ENCODE measurements at places on chromosomes 5 and 9. TPM values are rescaled to one million over a fixed set of nuclear protein-coding genes. Genes with fewer than 3 reads are reported as not detected.

The ADAMTS6 gene
- 0.86 TPM for total RNA-seq

The SFXN1 gene
- 350 TPM for total RNA-seq

DNA sequence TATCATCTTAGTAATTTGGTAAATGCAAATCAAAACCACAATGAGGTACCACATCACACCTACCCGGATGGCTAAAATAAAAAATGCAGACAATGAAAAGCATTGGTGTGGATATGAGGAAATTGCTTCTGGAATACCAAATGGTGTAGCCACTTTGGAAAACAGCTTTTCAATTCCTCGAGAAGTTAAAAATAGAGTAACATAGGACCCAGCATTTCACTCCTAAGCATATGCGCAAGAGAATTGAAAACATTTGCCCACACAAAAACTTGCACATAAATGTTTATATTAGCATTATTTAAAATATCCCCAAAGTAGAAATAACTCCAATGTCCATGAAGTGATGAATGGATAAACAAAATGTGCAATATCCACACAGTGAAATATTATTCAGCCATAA, 608.7 kb downstream of the ISL1 start:
- no peak for DNase-seq
- H3K27ac ChIP-seq, result no peak overlapping the region
- H3K4me1 ChIP-seq, result no peaks in the 10 kb centered on the region
- H3K4me3 ChIP-seq, result no peak overlapping the region
- no peaks in the 10 kb centered on the region for H3K27me3 ChIP-seq

DNA sequence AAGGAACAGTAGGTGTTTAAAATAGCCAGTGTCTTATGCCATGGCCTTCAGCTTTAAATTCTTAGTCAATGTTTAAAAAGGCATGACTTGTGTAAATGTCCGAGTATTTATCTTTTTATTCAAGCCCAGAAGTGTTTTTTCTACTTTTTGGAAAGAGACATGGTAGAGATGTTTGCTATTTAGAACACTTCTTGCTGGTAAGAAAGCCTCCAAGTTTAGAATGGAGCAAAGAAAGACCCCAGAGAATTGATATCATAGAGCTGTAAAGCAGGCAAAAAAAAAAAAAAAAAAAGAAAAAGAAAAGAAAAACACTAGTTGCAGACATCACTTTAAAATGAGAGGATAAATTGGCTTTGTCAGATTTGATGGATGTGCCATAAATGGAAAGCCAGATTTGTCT, 375.1 kb downstream of the TMEM167A start:
- no peak overlapping the region for H3K27ac ChIP-seq
- no peaks in the 10 kb centered on the region for H3K36me3 ChIP-seq
- no peak overlapping the region for H3K4me3 ChIP-seq
- H3K4me1 ChIP-seq, result no peaks in the 10 kb centered on the region
- DNase-seq, result no peak

The FLT4 gene
- total RNA-seq, result 1.5 TPM

The SPINK13 gene
- not detected for total RNA-seq

The PDE6A gene
- not detected for total RNA-seq

- no peaks in the 10 kb centered on the region for H3K27me3 ChIP-seq
- H3K27ac ChIP-seq, result no peak overlapping the region
- no peaks in the 10 kb centered on the region for H3K36me3 ChIP-seq
- no peaks in the 10 kb centered on the region for H3K4me1 ChIP-seq
Observed at GRCh38 chr9:117153021-117153420, 261.8 kb downstream of the ASTN2 start.

Measured in activated naive CD4-positive, alpha-beta T cell treated with anti-CD3 and anti-CD28 coated beads for 36 hours (primary cell).